Activated CD8-positive, alpha-beta memory T cell treated with anti-CD3 and anti-CD28 coated beads for 4 hours (primary cell): ENCODE measurements at places on chromosomes 1 and 21.

DNA sequence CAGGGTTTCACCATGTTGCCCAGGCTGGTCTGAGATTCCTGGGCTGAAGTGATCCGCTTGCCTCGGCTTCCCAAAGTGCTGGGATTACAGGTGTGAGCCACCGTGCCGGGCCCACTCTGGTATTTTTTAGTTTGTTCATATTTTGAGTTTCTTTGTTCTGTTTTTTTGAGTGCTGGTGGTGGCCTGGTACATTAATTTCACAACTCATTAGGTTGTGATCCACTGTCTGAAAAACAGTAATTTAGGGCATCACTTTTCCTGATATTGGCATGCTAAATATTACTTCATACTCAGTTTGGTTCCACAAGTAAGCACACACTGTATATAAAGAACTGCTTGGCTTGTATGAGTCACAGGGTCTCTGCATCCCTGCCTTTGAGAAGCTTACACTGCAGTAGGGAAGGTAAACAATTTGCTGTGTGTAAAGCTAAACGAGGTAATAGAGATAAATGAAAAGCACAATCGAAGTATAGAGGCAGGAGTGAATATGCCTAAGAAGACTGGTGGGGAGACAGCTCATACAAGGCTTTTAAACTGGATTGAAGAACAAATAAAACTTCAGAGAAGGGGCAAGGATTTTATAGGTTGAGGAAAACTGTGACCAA is 7.7 kb downstream of the SNX27 start:
- DNase-seq: no peak

DNA sequence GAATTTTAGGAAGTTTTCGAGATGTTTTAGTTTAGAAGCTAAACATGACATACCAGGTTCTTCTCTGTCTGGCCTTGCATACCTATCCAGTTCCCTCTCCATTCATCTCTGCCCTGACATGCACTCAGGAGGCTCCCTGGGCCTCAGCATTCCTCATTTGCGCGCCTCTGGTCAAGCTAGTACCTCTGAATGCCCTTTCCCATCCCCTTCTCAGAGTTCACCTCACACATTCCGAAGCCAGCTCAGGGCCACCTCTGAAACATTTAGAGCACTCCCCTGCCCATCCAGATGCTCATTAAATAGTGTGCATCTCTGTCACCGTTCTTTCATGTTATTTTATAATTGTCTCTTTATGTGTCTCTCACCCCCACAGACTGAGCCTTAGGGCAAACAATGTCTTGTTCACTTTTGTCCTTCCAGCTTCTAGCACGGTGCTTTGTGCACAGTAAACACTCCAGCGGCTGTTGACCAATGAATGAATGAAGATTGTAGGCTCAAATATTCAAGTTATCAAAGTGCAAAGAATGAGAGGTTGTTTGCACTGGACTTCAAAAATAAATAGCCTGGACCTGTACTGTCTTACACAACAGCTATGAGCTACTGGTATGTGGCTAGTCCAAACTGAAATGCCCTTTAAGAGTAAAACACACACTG is 1.2 kb upstream of the DHCR24 start:
- DNase-seq: no peak

- DNase-seq: no peak
Observed at GRCh38 chr1:37480581-37481288, 6.4 kb downstream of the ZC3H12A start.

- DNase-seq: no peak
Observed at GRCh38 chr1:208807446-208808127, 563.4 kb upstream of the PLXNA2 start.

GRCh38 chr1:106699433-106699832 is 357.0 kb upstream of the PRMT6 start:
- no peak for DNase-seq

DNA sequence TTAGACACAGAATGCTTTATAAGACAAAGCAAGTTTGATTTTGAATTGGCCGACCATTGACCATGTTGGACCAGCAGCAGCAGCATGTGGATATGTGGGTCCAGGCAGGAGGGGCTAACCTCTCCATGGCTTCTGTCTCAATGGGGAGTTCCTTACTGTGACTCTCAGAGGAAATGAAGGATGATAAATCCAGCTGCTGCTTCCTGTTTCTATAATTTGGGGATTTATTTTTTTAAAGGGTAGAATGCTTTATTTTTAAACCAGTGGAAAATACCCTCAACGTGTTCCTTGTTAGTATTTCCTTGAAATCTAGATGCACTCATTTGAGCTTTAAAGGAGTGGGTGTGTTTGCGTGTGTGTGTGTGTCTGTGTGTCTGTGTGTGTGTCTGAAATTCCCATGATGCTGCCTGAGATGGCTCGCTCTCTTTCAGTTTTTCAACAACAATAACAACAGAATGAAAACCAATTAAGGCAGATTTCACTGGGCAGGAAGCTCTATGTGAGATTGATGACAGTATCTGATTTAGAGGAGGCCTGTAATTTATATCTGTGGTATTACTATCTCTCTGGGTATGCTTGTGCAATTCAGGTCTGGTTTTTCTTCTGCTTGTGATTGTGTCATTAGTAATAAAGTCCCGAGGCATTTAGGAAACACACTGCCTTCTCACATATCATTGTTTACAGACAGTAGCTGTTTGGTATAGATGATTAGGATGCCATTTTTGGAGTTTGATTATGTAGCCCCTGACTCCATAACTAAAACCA is 86.1 kb upstream of the ZNF326 start:
- no peak for DNase-seq
